NB4 (cell line): ENCODE measurements at places on chromosomes 7 and 10.

DNA sequence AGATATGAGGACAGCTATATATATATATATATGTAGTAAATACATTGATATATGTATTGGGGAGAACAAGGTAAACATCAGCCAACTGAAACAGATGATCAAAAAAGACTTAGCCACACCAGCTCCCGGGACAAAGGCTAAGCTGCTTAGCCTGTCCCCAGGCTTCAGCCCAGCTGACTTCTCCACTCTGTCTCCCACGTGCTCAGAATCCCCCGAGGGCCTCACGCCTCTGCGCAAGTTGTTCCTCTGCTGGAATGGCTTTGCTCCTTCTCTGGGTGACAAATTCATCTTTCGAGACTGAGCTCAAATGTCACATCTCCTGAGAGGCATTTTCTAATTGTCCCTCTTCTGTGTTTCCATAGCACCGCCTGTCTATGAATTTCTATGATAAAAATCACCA is 8.6 kb upstream of the INSIG1 start:
- no peak for DNase-seq

DNA sequence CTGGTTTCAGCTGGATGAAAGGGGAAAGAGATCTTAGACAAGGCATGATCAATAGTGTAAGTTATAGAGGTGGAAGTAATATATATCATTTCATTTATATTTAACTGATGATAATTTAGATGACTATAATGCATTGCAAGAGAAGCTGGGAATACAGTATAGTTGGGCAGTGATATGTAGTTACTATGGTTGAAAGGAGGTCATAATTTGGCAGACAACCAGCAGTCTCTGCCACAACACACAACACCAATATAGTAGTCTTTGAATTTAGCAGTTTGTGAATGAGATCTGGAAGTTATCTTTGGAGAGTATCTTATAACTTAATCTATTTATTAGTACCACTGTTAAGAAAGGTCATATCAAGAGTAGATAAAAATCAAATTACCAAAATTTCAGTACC is 39.9 kb downstream of the TAX1BP1 start:
- DNase-seq = no peak

DNA sequence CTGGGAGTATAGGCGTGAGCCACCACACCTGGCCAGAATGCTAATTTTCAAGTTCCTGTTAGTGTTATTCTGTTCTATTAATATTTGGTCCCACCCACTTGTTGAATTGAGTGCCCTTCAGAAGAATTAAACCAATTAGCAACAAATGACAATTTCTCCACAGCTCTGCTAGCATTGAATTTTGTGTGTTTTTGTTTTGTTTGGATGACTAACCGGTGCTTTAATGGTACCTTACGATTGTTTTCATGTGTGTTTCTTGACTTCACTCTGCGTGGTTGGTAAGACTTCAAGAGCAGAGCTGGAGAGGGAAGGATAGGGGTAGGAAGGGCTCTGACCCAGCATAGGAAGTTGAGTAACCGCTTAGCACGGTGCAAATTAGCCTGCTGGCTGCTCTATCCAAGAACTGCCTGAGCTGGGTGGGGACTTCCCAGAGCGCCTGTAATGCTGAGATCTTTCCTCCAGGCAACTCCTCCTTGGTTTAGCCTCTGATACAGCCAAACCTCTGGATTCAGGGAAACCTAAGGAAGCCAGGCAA is 4.6 kb downstream of the ARPC1B start:
- DNase-seq = peak; percentile 97

- no peak for DNase-seq
Measured at GRCh38 chr10:109957092-109957797, 33.9 kb upstream of the XPNPEP1 start.

DNA sequence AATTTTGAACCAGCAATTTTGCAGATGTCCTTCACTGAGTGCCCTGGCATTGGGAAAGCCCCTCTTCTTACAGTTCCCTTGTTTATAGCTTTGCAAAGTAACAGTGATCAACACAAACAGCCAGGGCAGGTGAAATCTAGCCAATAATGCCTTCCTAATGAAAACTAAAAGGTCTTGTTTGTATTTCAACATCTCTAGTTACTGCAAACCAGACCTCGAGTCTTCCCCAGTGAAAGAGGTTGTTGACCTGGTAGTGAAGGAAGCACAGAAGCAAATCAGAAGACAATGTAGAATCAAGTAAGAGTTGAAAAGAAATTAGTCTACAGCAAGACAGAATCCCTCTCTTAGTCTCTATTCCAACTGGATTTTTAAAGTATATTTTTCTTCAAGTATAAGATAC is 231.2 kb downstream of the SNX13 start:
- no peak for DNase-seq

DNA sequence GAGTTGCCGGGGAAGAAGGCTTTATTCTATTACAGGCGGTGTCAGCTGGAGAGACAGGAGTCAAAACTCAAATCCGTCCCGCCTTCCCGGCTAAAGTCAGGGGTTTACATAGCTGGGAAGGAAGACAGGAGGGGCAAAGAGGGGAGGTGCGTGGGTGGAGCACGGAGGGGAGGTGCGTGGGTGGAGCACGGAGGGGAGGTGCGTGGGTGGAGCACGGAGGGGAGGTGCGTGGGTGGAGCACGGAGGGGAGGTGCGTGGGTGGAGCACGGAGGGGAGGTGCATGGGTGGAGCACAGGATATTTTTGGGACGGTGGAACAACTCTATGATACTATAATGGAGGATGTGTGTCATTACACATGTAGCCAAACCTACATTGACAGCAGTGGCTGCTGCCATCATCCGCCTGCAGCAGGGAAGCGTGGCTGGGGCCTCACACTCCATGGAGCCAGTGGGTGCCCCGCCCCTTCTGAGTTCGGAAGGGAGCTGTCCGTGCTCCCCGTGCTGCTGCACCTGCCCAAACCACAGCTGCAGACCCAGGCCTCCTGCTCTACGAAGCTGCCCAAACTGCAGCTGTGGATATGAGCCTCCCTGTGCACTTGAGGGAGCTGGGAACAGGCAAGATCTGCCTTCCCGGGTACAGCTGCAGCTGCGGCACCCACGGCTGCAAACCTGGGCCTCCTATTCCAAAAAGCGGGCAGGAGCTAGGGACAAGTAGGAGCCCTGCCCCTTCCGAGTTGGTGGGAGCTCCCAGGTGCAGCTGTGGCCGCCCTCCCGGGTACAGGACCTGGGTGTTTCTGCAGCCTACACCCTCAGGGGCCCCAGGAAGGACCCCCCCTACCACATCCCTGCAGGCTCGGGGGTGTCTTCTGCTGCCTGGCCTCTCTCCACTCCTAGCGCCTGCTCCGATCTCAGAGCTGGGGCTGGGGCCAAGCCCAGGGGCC is 119.4 kb downstream of the DYNC2I1 start:
- DNase-seq = no peak

GRCh38 chr10:132883391-132883881 is 58.9 kb downstream of the CFAP46 start:
- no peak for DNase-seq

GRCh38 chr7:91995391-91996105 is 54.9 kb downstream of the AKAP9 start:
- DNase-seq = no peak

- no peak for DNase-seq
Measured at GRCh38 chr10:101249171-101249581, 19.9 kb upstream of the LBX1 start.

DNA sequence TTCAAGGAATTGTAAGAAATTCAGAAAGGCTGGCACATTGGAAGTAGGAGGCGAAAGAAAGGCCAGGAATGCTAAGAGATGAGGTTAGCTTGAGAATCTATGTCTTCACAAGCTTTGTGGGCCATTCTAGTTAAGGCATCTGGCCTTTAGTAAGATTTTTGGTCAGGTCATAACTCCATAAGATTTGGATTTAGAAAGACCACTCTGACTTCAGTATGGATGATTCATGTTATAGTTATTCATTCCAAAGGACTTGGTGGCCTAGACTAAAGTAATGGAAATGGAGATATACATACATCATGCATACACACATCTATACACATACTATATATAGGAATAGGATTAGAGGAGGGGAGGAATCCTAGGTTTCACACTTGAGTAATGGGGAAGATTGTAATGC is 77.5 kb downstream of the SEPTIN7 start:
- DNase-seq = no peak

DNA sequence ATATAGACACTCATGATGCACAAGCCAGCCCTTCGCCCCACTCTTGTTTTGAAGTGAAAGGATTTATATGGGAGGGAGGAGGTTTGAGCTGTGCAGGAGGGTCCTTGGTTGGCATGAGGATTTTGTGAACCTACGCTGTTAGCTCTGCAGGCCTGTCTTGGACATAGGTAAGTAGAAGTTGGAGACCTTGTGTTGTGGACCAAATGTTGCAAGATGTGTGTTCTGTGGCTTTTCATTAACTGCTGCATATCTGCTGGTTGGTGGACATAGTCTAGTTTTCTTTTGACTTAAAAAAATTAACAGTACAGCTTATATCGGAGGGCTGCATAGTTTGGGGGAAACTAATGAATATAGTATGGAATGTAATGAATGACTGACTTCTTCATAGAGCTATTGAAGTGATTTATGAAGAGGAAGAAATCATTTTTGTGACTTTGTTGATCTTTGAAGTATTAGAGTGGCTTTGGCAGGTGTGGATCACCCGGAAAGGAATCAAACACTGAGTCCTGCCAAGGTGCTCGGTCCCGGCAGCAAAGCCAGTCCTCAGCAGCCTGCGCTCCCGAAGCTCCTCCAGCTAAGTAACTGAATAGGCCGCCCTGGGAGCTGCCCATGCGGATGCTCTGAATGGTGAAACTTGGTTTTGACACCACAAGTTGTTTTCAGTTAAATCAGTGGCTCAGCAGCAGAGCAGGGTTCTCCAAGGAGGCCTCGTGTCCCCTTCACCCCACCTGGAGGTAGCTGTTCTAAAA is 3.2 kb downstream of the MGMT start:
- no peak for DNase-seq

DNA sequence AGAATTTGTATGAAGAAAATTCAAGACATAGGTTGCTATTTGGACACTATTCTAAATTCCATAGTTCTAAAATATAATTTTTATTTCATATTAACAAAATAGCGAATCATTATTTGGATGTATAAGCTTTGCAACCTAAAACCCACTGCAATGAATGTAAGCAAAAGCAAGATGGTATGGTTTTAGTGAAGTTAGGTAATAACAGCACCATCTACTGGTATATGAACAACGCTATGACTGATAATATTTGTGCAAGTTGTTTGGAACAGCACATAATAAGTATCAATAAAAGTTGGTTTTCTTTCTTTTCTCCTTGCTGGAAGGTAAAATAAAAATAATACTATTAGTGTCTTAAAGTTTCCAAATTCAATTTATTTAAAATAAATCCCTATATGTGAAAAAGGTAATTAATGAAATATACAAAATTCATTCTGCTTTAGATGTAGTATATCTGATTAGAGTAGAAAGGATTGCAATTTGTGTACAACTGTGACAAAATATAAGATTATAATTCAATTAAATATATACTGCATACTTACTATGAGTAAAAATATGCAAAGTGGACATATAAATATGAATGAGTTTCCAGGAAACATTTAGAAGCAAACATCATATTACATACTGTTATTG is 79.0 kb upstream of the LSM8 start:
- DNase-seq = peak; percentile 50
